Activated CD4-positive, alpha-beta memory T cell treated with anti-CD3 and anti-CD28 coated beads for 36 hours (primary cell): ENCODE measurements at places on chromosomes 7 and 10. TPM values are rescaled to one million over a fixed set of nuclear protein-coding genes. Genes with fewer than 3 reads are reported as not detected.

NUTM2A gene
- 0.17 TPM for total RNA-seq

POM121L12 gene
- not detected for total RNA-seq

JAZF1 gene
- 4.3 TPM for total RNA-seq

FGFBP3 gene
- 1.2 TPM for total RNA-seq

EGR2 gene
- 68.2 TPM for total RNA-seq

C10orf62 gene
- total RNA-seq, result not detected

AOC1 gene
- not detected for total RNA-seq

LRRC17 gene
- 0.33 TPM for total RNA-seq

PCDH15 gene
- total RNA-seq, result not detected

AASS gene
- 2.0 TPM for total RNA-seq

ADAM8 gene
- total RNA-seq, result 160 TPM

GPR158 gene
- not detected for total RNA-seq

ZPBP gene
- total RNA-seq, result not detected

- DNase-seq, result no peak
These were observed 362.7 kb downstream of the PLXNA4 start for GRCh38 chr7:132213583-132213982.

DNA sequence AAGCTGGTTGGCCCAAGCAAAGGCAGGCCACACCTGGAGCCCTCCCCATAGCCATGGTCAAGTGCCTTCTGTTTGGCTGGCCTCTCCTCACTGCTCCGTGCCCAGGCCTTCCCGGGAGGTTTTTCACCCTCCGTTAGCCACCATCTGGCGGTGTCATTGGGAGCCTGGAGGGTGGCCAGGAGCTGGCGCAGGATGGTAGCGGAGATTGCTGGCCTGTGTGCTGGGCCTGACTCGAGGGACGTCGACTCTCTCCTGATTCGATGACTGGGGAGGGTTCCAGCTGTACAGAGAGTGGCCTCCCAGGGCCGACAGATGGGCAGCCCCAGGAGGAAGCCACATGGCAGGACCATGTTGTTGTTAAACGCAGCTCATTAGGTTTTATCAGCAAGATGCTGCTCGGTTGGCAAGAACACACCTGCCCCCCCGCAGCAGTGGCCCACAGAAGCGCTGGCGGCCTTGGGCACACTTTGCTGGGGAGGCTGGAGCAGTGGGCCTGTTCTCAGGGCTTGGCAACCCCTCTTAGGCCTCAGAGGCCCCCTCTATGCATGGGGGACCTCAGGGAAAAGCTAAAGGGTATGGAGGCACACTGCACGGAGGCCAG is 64.0 kb upstream of the CACUL1 start:
- no peak for DNase-seq

GRCh38 chr10:103278862-103279298 is 1.9 kb downstream of the INA start:
- DNase-seq, result peak; percentile 64

GRCh38 chr10:58107506-58107905 is 160.2 kb downstream of the IPMK start:
- no peak for DNase-seq

GRCh38 chr7:87152897-87153641 is 816 bp downstream of the DMTF1 start:
- peak; percentile 64 for DNase-seq

- DNase-seq, result no peak
These were observed 29.9 kb upstream of the IFRD1 start for GRCh38 chr7:112420236-112420861.

GRCh38 chr10:85459906-85460305 is 906.7 kb downstream of the GRID1 start:
- no peak for DNase-seq

DNA sequence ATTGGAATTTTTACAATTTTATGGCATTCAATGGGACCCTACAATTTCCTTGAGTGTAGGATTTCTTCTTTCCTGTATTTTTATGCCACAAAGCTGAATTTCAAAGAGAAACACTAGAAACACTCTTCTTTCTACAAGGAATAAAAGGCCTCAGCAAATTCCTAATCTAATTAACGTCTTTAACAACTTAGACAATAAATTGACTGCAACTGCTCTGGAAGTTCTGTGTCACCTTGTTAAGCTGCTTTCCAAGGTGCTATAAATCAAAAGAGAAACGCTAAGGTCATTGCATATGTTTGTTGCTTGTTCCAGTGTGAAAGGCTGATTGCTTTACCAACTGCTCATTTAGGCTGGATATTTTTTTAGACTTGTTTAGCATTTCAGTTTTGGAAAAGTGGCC is 182.2 kb downstream of the POLR1F start:
- DNase-seq, result no peak

GRCh38 chr7:67711706-67712105 is 715.1 kb downstream of the TYW1 start:
- DNase-seq, result no peak

DNA sequence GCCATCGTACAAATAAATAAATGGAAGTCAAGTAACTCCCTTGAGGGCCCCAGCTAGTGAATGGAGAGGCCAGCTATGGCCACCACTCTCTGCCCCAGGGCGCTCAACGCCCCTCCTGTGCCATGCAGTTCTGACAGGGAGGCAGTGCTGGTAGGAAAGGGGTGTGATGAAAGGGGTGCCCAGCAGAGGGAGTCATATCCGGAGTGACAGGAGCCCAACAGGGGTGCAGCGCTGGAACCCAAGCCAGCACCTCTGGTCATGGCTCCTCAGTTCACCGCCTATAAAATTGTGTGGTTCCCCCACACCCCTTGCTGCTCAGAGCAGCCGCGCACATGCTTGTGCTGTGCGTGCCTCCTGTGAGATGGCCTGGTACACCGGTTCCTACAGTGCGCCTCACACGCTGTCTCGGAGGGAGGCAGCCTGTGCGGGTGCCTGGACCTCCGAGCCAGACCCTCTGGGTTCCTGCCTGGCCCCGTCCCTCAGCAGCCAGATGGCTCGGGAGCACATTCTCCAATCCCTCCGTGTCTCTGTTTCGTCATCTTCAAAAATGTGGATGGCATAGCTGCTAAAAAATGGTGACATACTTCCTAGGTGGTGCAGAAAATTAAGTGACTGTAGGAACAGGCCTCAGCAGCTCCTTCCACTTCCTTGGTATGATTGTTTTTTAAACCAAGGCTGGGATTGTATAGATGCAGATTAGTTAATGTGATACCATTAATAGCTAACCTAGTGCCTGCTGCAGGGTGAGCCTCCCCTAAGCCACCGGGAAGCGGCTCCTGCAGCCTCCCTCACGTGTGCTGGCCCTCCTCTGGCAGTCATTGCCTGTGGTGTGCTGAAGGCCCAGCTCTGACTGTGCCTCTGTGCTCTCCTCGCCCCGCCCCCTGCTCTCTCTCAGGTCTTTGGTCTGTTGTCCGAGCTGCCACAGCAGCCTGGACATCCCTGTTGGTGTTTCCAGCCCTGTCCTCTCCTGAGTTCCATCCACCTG is 125.8 kb downstream of the EGFR start:
- DNase-seq, result no peak

- no peak for DNase-seq
These were observed 98.7 kb downstream of the POLL start for GRCh38 chr10:101489355-101489754.

- DNase-seq, result peak; percentile 57
These were observed 43.7 kb downstream of the CPVL start for GRCh38 chr7:29102558-29103151.

GRCh38 chr10:52071814-52072213 is 242.3 kb upstream of the DKK1 start:
- no peak for DNase-seq

- no peak for DNase-seq
These were observed 98.4 kb upstream of the FAM3C start for GRCh38 chr7:121494516-121494915.

DNA sequence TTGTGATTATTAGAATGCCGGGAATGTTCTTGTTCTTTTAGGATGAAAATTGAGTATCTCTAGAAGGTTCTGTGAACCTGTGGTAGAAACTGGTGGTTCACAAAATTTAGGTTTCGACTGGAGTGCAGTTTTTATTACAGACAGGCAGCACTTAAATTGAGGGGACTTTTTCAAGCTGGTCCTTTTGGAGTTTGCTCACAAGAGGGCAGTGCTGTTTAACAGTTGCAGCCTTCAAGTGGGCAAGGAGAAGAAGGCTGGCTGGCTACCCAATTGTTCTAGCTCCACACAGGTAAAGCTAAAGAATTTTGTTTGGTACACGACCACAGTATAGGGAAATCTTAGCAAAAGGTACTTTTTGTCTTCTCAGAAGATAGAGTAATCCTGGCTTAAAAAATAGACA is 233.6 kb downstream of the SNX13 start:
- peak; percentile 49 for DNase-seq

DNA sequence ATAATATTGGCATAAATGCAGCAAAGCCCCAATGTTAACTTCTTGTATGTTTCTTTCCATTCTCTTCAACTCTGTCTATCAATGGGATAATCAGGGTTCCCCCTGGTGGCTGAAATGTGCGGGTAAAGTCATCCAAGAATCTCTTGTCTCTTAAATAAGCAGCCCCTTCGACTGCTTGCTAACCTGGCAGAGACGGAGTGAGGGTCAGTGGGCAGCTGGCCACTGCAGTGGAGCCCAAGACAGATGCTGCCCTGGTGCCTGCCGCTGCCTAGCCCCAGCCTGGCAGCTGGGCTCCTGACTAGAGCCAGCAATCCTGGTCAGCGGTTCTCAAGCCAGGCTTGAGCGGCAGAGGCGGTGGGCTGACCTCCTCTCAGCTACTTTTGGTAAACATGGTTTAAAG is 248.9 kb downstream of the COBL start:
- DNase-seq, result peak; percentile 54

DNA sequence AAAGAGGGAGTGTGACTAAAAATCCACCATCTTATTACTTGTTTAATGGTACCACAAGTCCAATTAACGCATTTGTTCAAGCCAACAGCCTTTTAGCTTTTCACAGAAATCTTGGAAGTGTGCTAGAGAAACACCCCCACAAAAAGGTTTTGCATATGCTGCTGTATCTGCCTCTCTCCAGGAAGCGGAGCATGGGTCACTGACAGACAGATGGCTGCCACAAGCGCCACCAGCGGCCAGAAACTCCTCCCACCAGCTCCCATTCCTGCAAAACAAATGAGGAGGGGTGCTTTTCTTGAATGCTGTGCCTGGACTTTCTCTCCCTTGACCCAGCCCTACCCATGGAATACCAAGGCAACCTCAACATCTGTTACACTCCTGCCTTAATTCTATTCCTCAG is 176.3 kb upstream of the LRGUK start:
- no peak for DNase-seq

DNA sequence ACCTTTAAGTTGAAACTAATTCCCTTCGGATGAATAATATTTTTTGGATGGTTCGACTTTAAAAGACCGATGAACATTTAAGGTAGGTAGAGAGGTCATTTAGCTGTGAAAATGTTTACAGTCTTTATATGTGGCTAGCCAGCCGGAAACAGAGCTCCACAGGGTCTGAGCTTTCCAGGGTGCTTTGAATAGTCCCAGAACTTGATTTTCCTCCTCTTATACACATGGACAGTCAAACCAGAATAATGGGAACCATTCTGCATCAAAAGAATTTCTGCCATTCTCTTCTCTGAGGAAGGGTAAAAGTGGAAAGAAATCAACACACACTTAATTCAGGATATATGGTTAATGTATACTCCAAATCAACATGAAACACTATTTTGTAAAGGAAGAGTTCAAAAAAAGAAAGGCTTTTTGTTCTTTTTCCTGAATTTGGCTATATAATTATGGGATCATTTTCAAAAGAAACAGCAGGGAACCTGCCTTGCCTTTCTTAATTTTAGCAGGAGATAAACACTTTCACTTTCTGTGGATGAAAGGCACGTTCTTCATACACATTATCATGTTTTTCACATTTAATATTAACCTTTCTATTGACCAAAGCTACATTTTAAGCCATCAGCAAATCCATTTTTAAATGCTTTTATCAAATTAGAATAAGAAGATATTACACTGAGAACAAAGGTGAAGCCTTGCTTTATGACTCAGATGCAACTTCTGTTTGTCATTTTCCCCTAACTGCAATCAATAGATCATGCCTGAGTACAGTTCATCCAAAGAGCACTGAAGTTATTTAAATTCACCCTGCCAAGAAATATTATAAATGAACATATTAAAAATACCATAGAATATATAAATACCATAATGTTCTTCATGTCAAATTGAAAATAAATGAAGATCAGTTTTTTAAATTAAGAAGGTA is 307.3 kb downstream of the THSD7A start:
- DNase-seq, result no peak

- no peak for DNase-seq
These were observed 34.1 kb downstream of the ZRANB1 start for GRCh38 chr10:124975977-124976514.

DNA sequence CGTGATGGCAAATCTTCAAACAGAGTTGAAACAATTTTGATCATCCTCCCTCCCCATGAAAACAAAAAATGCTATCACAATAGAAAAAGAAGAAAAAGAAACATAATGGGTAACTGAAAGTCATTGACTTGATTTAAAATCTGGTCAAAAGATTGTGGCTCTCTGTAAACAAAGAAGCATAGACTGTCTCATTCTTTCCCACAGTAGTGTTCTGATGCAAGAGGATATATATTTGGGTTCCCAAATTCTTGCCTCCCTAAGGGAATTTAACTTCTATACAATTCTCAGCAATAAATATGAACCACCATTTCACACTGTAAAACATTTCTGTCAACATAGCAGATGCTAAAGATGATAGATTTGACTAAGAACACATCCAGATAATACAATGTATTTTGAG is 32.8 kb upstream of the MEOX2 start:
- no peak for DNase-seq

DNA sequence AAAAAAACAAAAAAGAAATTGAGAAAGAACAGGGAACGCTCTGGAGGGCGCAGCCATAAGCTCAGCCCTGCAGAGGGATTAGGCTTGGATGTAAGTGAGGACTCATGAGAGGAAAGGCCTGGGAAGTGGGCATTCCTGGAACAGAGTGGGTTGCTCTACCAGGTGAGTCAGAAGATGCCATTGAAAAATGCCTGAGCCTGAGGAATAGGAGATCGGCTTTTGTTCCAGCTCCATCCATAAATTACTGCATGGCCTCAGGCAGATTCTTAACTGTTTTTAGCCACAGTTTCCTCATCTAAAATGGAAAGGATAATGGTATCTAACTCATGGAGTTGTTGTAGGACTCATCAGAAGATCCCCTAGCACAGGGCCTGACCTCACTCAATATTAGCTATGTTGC is 1.1 kb upstream of the RGR start:
- DNase-seq, result no peak

GRCh38 chr10:116833986-116834985 is 15.0 kb upstream of the ENO4 start:
- DNase-seq, result no peak
